HEK293T (cell line): ENCODE measurements at places on chromosomes 2 and 18.

- DNase-seq: no peak
Observed at GRCh38 chr2:47607680-47608061, 175.3 kb upstream of the MSH6 start.

DNA sequence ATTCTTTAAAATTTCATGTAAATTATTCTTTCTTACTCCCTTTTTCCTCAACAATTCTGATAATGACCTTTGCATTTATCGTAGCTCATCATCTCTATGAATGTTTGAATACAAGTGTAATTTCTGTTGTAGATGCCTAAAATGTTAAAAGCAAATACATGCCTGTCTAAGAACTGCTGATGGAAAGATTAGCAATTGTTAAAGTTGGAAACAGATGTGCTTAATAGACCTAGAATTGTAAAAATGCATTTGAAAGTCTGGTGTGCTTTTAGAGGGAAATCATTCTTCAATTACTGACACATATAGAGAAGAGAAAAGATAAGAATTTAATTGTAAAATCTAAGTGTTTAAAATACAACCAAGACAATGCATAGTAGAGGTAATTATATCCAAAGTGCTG is 50.4 kb downstream of the CCDC102B start:
- DNase-seq: no peak

- no peak for DNase-seq
Observed at GRCh38 chr2:188969236-188969635, 4.9 kb upstream of the COL3A1 start.

GRCh38 chr2:119678021-119678656 is 862 bp upstream of the TMEM177 start:
- DNase-seq: no peak

GRCh38 chr2:72131916-72132841 is 15.5 kb downstream of the CYP26B1 start:
- DNase-seq: no peak

- no peak for DNase-seq
Observed at GRCh38 chr18:24741321-24741720, 280.9 kb downstream of the HRH4 start.

GRCh38 chr2:200321780-200322534 is 15.5 kb downstream of the SPATS2L start:
- DNase-seq: no peak

DNA sequence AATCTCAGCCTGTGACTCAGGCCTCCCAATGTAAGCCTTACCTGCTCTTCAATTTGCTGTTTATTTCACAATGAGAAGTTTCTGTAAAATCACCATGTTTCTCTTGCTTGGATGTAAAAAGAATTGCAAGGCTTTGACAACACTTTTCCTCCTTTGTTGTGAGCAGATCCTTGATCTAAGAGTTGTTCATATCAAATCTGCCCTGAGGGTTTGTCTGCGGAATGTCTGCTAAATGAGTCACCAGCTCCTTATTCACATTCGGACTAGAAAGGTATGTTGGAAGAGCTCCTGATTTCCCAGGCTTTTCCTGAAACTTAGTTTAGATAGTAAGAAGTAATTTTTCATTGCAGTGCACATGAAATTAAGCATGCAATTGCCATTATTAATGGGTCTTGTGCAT is 268.2 kb upstream of the TCF4 start:
- no peak for DNase-seq
